DMS79 (cell line): ENCODE measurements at places on chromosomes 7 and 10.
A peak's percentile ranks its signal among the peaks of the same experiment; 100 is the strongest.

GRCh38 chr7:28176174-28176573 is 4.4 kb downstream of the JAZF1 start:
- no peak for DNase-seq

GRCh38 chr10:5095687-5096086 is 1.5 kb downstream of the AKR1C3 start:
- no peak for DNase-seq

DNA sequence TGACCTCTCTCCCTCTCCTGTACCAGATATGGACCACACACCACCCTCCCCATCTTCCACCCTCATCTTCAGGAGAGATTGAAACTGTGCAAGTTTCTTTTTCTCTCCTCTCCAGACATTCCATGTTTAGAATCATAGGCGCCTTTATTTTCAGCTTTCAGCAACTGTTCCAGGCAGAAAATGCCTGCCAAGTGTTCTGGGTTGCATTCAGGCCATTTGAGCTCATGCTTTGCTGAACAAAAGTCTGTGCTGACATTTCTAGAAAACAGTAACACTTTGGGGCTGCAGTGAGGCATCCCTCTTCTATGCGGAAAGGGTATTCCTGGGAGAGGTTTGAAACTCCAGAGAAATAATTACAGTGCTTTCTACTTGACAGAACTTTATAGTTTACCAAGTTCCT is 361.7 kb downstream of the GPAM start:
- no peak for DNase-seq

- DNase-seq: no peak
These were observed 87.4 kb downstream of the INPP5A start for GRCh38 chr10:132624847-132625471.

- DNase-seq: no peak
These were observed 62.5 kb downstream of the GLRX3 start for GRCh38 chr10:130198651-130199050.

DNA sequence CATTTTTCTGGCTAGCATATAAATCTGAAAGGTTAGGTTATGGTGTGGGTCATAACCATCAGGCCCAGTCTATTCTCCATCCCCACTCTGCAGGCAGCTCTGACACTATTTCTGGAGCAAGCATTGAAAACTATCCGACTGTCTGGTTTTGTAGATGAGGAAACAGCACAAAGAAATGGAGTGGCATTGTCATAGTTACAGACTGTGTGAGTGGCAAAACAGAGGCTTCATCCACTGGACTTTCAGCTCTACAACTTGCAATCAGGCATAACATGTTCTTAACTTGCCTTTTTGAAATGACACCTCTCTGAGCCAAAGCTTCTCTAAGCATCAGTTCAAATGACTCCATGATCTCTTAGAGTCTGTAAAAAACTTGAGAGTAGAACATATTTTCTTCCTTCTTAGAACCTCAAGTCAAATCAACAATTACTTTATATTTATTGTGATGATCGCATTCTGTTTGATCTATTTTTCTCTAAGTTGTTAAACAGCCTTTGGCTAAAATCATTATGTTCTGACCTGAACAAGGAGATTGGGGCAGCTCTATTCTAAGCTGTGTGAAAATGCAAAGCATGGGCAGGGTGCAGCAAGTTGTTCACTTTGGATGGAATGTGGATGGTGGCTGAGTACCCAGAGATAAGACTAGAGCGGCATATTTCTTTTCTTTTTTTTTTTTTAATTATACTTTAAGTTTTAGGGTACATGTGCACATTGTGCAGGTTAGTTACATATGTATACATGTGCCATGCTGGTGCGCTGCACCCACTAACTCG is 68.5 kb downstream of the LRRC4 start:
- DNase-seq: peak; percentile 72

DNA sequence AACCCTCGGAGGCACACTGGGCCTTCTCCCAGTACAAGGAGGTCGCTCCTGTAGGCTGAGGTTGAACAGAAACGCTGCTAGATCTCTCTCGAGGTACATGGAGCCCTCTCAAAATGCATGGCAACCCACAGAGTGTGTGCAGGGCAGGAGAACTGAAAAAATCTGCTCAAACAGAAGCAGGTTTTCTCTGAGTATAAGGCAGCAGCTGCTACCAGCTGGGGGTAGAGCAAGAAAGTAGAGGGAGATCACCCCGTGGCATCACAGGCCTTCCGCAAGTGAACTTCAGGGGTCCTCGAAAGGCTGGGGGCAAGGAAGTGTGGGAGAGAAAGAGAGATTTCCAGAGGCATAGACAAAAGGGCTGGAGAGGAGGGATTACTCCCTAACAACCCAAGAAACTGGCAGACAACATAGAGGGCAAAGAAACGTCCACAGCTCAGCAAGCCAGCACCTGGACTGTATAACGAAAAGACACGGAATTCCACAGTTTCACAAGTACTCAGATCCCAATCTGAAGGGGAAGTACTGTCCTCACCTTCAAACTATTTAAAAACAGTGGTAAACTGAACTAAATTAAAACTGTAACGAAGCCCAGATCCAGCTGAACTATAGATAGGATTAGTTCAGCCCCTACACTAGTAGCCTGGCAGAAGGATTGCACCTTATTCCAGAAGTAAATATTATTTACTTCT is 299.2 kb downstream of the IPMK start:
- DNase-seq: no peak
